ENCODE measurements at places on chromosomes 5 and 9. TPM values are rescaled to one million over a fixed set of nuclear protein-coding genes. Genes with fewer than 3 reads are reported as not detected.
A peak's percentile ranks its signal among the peaks of the same experiment; 100 is the strongest.

FCN2 gene
- polyA plus RNA-seq = not detected

FOXI1 gene
- not detected for polyA plus RNA-seq

NKD2 gene
- polyA plus RNA-seq = 4.4 TPM

IL17B gene
- polyA plus RNA-seq = not detected

GRCh38 chr5:57313716-57314115 lies 139.9 kb downstream of the GPBP1 start:
- no peak for DNase-seq

GRCh38 chr5:72184408-72184807 lies 77.1 kb downstream of the MAP1B start:
- no peak for DNase-seq

GRCh38 chr5:56459394-56460194 lies 226.5 kb upstream of the ANKRD55 start:
- DNase-seq = no peak

DNA sequence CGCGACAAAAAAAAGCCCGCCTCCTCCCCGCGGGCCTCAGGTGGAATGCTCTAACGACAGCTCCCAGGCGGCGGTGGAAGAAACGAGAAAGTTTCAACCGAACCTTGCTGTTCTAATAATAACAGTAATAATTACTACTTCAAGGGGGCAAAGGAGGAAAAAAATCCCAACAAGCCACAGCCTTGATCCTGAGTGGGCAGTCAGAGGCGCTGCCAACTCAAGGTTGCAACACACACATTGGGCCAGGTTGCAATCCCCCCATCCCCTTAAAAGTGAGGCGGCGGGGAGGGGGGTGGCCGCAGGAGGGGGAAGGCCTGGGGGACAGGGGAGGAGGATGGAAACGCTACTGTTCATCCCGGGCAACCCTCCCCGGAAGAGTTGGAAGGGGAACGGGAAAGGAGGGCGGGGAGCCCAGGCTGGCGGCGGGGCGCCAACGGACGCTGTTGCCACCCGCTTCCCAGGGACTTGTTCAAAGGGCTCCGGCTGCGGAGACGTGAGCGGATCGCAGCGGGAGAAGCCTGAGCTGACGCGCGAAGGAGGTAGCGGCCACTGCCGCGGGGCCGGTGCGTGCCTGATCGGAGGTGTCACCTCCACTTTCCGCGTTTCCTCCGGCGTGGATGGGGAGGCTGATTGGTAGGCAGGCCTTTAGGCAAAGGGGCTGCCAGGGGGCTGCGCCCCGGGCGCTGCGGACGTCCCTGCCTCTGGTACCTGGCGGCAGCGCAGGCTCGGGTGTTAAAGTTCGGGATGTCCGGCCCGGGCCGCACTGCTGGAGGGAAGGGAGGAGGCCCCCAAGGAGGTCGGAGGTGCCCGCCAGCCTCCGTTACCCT lies 647 bp downstream of the SMARCA2 start:
- DNase-seq = peak; percentile 36

DNA sequence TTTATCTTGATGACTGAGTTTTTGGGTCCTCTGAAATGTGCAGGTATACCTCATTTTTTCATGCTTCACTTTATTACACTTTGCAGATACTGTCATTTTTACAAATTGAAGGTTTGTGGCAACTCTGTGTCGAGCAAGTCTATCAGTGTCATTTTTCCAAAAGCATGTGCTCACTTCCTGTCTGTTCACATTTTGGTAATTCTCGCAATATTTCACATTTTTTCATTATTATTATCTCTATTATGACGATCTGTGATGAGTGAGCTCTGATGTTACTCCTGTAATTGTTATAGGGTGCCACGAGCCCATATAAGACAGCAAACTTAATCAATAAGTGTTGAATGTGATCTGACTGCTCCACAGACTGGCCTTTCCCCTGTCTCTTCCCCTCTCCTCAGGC lies 73.4 kb upstream of the FBXW11 start:
- no peak for DNase-seq

GRCh38 chr9:93902780-93903655 lies 52.1 kb downstream of the BARX1 start:
- no peak for DNase-seq

DNA sequence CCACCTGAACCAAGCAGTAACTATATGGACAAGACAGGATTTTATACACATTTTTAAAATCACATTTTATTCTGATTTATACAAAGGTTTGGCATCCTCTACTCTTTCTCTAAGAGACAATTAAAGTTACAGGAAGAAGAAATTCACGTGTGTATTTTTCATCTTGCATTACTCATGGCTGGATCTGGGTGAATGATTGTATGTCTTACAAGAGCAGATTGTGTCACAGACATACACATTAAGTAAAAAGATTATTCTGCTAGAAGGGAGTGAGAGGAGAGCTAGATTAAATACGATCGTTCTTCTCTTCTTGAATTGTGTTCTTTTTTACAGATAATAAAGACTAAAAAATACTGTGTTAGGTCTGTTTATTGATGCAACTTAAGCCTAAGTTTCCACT lies 20.8 kb upstream of the CEP120 start:
- DNase-seq = no peak
